ENCODE measurements at places on chromosomes 7 and 10.

DNA sequence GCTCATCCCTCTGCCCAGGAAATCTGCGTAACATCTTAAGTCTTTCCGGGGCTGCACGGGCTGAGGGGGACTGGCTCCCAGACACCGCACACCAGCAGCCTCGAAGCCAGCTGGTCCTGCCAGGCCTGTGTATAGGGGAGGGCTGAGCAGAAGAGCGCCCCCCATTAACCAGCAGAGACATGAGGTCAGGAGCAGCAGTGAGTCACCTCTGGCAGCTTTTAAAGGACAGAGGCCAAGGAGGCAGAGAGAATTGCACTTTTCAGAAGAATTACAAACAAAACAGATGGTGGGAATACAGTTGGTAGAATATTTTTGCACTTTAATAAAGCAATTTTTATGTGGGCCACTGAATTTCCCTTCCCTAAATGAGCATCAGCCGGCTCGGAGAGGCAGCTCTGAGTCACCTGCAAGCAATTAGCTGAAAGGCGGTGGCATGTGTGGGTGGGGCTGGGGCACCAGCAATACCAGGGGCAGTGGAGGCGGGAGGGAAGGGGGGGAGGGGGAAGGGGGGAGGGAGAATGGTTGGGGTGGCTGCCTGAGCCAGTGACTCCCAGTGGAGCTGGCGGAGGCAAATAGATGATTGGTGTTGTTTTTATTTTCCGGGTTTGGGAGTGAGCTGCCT lies 39.1 kb downstream of the GOLGA7B start:
- DNase-seq = peak; percentile 89

- DNase-seq = no peak
Observed at GRCh38 chr7:31302356-31302755, 38.2 kb downstream of the NEUROD6 start.

DNA sequence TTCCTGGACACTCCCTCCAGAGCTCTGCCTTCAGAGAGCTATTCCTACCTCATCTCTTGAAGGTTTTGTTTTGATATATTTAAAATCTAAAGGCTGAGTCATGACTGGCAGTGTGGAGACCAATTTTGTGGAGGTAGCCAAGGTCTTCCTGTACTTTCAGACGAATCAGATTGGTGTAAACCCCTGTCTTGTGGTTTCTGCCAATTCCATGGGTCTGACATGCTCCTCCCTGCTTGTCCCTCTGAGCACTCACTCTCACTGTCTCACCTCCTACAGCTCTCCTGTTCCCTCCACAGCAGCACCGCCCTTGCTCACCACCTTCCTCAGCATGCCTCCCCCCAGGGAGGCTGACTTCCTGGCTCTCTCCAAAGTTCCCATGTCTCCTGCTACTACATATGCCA lies 179.8 kb downstream of the NPSR1 start:
- DNase-seq = peak; percentile 49

GRCh38 chr7:80536426-80536825 lies 24.6 kb upstream of the GNAT3 start:
- no peak for DNase-seq

- DNase-seq = no peak
Observed at GRCh38 chr7:136588216-136588615, 280.2 kb upstream of the CHRM2 start.

- no peak for DNase-seq
Observed at GRCh38 chr7:116689790-116690259, 17.8 kb downstream of the MET start.

- no peak for DNase-seq
Observed at GRCh38 chr10:49153971-49154370, 20.1 kb upstream of the FAM170B start.

DNA sequence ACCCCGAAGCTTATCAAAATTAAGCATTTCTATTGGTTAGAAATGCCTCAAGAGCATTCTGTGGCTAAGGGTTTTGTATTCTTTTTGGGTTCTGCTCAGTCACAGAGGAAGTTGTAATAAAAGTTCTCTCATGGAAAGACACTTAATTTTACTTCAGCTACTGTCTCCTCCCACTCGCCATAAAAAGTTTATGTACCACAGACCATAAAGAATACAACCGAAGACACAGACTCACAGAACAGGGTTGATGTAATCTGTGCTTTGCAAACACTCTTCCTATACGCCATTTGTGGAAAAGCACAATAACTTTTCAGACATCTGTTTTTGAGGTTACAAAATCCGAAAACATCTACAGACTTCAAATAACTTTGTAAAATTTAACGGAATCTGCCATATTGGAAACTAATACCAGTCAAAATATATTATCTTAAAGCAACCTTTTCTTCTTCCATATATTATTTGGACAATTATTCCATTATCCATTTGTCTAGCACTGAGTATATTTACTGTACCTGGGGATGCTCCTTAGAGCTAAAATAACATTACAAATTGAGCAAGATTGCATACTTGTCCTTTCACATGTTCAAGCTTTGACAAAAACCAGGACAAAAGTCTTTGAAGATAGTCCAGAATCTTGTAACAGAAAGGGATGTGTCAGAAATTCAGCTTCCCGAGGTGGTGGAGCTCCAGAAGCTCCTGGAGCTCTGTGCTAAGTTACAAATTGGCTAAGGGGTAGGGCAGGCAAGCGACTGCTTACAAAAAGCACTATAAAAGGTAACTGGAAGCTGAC lies 219.0 kb upstream of the MEOX2 start:
- no peak for DNase-seq

GRCh38 chr10:132711613-132712121 lies 74.3 kb downstream of the NKX6-2 start:
- DNase-seq = no peak

GRCh38 chr7:138001529-138002095 lies at the start of gene CREB3L2:
Gene CREB3L2 (minus strand): TSS chr7:138002086. CDS start chr7:138001705, 381 bp downstream.
- DNase-seq = no peak

DNA sequence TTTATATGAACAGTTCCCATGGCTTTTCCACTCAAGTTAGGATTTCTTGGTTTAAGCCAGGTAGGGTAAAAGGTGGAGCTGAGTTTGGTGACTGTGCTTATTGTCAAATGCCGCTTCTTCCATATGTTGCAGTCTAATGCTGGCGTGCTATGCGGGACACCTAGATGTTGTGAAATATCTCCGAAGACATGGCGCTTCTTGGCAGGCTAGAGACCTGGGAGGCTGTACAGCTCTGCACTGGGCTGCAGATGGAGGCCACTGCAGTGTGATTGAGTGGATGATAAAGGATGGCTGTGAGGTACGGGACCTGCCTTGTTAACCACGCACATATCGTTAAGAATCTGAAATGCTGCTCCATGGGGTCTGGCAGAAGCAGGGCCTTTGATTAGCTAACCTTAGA lies 108.4 kb downstream of the FANK1 start:
- no peak for DNase-seq

DNA sequence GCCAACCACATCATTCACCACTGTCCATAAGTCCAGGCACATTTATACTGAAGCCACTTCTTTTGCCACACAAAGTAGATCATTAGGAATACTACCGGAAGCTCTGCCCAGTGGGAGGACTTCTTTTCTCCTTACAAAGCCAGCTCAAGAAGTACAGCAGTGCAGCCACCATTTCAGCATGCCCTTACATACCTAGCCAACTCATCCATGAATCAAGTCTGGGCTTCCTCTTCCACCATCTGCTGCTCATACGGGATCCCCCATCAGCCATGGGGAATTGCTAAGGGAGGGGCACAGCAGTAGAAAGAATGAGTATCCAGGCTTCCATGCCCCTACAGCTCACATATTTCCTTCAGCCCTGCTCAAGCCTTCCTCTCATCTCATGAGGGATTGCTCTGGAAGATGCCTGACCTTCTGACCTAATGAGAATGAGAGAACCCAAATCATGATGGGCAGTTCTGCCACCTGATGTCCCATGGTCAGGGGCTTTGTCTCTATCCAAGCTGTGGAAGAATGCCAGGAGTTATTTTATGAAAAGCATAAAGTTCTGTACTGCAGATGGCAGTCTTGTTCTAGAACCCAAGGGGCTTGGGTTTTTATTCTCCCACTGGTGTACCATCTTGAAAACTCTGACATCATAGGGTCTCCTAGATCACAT lies 39.5 kb downstream of the ACSM6 start:
- no peak for DNase-seq

DNA sequence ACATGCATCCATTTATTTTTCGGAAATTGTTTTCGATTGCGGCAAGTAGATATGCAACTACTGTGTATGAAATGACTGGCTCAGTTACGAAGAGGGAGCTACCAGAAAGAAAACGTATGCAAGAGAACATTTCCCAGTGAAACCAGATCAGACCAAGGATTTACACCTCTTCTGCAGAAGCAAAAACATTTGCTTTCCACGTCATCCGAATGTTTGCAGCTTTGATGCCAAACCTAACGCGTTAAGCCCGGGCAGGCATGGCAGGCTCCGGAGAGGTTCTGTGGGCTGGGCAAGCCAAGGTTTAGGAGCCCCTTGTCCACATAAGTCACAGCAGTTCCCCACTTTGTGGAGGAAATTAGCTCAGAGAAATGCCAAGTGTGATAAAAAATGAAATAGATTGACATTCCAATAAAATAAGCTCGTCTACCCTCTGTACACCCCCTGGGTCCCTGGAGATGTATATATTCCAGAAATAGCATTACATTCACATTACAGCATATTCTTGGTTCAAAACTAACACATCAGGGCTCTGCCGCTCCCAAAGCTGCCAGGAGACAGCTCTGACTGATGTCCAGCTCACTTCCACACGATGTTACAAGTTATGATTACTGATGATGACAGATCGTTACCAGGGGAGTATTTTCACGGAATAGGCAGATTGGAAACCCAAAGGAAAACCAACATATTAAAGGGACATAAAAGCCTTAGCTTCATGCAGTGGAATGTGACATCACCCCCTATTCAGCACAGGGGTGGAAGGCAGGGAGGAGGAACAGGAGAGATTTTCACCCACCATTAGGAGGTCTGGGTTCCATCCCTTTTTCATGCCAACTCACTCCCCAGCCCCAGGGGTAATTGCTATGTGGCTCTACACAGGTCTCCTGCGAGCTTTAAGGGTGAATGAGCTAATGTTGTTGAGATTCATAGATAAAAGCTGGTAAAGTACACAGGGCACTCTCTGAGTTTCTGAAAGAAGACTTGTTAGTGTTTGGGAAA lies 81.5 kb downstream of the LYZL1 start:
- DNase-seq = no peak

- DNase-seq = no peak
Observed at GRCh38 chr7:38839851-38840250, 69.1 kb downstream of the VPS41 start.

GRCh38 chr10:6053816-6054631 lies 8.1 kb downstream of the IL2RA start:
- no peak for DNase-seq

- no peak for DNase-seq
Observed at GRCh38 chr10:118564652-118565051, 30.8 kb downstream of the PRLHR start.
